ENCODE measurements at places on chromosomes 2 and 18.

DNA sequence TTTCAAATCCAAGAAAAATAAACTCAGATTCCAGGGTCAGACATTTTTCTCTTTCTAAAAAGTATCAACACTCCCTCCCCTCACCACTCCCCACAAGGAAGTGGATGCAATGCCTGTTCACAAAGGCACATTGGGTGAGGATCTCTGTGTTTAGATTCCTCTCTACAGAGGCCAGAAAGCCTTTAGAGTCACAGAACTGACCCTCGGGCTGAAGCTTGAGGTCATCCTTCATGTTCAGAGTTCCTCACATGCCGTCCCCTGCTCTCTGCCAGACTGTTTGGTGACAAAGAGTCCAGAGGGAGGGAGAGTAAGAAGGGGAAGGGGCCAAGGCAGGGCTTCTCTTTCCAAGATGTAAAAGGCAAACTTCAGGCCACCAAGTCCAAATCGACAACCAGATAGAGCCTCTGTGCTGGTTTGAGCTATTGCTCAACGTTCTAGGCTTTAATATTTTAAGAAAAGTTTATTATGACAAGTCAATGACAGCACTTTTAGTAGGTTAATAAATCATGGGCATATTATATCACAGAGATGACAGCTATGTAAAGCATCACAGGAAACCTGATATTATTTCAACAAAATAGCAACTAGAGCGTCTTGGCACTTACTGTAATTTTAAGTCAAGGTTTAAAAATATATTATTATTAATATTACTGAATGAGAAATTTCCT is 269.4 kb downstream of the ETAA1 start:
- no peak for DNase-seq

DNA sequence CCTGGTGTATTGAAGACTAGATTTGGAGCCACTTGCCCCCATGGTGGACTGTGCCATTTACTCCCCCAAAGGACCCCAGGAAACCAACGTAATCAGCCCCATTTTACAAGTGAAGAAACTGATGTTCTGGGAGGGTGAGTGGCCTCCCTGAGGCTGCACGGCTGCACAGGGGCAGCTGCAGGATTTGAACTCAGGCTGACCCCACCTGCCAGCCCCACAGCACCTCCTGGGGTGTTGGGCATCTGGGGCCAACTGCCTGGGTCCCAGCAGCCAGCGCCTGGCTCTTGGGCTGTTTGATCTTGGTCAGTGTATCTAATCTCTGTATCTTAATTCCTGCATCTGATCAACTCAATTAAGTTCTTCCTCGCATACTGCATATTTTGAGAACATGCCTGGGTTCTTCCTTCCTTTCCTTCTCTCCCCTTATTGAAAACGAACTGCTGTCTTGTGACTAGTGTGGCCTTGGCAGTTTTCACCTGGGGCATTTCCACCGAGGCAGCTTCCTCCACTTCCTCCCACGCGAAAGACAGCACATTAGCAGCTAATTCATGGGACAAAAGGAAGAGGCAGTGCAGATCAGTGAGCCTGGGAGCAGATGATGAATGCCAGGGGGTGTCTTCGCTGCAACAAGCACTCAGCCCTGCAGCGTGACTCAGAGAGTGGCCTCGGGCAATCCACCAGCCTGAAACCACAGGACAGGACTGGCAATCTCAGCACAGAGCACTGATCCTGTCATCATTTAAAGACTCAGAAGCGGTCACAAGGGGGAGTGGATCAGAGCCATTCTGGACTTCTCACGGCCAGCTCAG is 184.1 kb upstream of the RAB12 start:
- DNase-seq, result peak; percentile 86

DNA sequence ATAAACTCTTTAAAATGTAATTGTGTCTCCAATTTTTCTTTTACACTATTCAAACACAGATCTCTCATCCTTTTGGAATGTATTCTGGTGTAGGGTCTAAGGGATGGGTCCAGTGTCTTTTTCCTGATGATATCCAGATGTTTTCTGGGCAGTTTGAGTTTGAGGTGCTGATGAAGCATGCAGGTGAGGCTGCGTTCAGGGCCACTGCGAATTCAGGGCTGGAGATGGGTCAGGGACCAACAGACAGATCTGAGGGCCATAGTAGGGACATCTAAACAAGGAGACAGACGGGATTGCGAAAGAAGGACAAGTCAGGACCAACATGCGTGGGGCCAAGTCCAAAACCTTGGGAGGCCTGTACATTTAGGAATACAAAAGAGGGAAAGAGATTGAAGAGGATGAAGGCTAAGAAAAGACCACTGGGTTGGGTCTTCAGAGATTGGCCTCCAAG is 70.2 kb downstream of the ACAA2 start:
- no peak for DNase-seq

DNA sequence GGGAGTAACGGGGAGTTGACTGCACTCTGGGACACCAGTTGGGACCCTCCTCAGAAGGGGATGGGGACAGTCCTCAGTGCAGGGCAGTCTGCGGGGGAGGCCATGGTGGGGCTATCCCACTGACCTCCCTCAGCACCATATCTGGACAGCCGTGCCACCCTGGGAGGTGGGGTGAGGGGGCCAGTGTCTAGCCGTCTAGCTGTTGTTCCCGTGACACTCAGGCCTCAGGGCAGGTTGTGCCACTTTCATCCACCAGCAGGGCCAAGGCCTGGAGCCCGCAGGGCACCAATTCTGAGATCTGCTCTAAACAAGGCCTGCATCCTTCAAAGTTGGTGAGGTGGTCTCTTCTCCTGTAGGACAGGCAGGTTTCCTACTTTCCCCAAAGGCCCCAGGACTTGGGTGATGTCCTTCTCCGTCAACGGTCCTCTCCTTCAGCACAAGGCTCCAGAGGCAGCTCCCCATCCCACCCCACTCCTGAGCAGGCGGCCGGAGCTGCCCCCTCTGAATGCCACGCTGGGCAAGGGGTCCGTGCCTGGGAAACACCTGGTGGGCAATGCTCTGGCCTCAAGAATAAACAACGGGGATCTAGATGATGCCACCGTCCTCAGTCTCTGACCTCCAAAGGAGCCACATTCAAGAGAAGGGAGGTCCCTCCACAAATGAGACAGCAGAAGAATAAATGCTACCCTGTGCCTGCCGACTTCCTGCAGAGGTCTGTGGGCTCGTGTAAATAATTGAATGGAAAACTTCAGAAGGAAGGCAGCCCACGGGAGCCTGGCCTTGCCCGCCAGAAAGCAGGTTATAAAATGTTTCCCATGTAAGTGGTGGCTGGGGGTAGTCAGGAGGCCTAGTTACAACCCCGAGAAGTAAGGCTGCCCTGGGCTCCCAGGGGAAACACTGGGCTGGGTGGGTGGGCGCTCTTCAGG is 42.8 kb upstream of the PTMA start:
- no peak for DNase-seq

DNA sequence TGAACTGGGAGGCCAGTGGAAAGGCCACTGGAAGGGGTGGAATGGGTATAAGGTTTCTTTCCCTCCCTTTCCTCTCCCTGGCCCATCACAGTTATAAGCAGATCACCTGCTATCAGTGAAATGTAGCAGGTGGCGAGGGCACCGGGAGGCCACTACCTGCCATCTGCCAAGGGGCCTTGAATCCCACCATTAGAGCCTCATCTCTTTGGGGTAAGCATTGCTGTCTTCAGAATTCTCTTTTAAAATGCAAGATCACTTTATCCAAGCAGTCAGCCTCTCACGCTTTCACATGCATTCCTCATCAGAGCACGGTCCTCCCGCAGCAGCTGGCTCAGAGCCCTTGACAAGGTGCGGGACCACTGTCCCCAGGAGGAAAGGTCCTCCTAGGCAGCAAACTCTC is 268.5 kb downstream of the CELF4 start:
- DNase-seq, result no peak

DNA sequence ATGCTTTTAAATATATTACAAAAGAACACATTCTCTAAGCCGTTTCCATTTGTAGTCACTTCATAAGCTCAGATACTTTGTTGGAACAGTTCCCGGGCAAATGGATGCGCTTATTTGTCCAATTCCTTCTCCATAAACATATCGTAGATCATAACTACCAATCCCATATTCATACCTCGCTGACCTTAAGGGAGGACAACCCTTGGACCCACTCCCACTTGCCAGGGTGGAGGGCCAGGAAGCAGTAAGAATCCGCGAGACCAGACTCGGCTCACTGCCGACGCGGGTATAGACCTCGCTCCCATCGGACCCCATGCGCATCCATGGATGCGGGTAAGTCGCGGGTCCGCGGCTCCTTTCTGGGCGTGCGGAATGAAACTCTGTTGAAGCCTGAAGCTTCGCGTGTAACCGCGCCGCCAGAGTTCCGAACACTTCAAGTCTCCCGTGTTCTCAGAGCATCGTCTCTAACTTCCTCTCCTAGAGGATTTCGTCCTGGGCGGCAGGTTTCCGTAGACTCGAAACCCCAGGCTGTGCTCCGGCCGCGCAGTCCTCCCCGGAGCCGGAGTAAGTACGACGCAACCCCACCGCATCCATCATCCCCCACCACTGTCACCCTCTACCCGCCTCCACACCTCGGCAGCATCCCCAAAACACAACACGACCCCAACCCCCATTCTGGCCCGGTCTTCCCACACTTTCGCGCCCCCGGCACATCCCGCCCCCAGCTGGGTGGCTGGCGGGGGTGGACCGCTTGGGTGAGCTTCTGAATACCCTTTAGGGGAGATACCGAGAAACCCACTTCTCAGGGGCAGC is 1.1 kb downstream of the DSC3 start:
- no peak for DNase-seq

DNA sequence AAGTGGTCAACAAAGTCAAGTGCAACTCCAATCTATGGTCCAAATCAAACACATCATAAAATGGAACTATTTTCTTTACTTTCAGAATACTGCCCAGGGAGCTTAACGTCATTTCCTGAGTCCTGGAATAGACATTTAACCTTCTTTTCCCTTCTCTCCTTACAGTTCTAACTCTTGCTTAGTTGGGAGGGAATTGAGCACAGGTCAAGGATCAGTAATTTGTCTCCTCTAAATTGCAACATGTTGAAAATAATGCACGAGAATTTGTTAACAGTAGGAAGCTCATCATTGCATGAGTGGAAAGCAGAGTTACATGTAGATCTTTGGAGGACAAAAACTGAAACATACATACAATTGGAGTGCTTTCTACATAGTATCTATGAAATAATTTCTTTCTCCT is 87.7 kb downstream of the MEP1B start:
- no peak for DNase-seq

DNA sequence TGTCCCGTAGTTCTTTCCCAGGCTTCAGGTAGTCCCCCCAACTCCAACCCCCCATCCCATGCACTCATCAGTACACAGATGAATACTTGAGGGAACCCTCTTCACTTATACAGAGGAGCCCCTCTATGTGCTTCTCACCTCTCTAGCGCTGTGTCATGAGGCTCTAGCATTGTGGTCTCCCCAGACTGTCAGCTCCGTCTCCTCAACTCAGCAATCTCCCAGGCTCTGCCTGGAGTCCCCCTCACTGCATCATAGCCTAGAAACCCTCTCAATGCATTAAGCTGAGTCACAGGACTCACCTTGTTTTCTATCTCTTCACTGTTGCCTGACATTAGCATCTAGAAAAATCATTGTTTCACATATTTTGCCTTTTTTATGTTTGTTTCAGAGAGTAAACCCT is 20.2 kb upstream of the PRKCE start:
- no peak for DNase-seq

DNA sequence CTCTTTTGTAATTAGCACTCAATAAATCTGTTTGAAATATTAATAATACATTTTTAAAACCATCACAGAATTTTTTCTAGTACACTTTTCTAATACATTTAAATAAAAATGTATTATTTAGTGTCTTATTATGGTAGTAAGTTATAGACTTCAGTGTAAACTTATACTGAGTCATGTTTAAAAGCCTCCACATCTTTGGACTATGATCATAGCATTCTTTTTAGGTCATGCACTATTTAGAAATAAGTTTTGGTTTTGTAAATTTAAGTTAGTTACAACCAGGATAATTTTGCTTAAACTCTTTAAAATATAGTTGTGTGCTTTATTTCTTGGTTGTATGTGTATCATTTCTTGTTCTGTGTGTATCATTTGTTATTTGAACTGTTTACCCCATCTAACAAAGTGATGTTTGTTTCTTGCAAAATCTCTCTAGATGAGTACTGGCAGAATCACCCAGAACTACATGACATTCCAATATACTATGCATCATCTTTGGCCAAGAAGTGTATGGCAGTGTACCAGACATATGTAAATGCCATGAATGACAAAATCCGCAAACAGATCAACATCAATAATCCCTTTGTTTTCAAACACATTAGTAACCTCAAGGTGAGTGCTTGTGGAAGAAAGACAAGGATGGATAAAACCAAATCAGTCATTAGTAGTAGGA is 16.7 kb downstream of the CPSF3 start:
- no peak for DNase-seq

GRCh38 chr2:20677301-20678085 is 10.5 kb downstream of the GDF7 start:
- no peak for DNase-seq

DNA sequence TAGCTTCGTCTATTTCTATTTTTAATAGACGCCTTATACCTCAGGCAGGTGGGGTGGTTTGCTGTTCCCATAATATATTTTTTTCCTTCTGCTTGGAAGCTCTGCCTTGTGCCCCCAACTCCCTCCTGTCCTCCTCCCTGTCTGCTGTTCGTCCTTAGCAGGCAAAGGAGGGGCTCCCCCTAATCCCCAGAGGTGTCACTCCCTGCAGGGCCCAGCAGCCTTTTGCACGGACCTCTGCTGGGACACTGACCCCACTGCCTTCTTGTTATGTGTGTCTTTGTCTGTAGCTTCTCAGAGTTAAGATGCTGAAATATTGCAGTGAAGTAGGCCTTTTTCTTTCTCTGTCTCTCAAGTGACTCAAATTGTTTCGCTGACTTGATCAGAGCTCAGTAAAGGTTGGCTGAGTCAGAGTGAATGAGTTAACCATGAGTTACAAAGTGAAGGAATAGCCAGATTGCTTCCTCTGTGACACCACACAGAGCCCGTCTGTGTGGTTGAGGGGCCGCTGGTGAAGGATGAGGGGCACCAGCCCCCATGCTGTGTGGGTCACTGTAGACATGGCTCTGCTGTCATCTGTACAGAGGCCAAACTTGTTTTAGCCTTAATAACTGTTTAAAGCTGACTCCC is 47.7 kb downstream of the PRKCE start:
- DNase-seq, result peak; percentile 75

- DNase-seq, result no peak
Measured at GRCh38 chr2:190646780-190647522, 1.9 kb upstream of the NAB1 start.

DNA sequence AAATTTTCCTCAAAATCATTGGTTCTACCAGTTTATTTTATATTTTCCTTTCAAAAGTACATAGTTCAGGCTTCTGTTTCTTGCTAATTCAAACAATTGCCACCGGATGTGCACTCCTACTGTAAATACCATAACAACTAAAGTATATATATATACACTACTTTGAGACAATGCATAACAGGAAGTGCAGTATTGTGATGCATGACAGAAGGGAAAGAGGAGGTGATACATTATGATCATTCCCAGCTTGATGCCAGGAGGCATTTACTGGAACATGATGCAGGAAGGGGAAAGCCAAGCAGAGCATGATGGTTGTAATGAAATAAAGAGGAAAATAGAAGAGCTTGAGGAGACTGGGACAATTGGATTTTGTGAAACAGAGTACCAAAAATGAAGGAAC is 215.2 kb upstream of the NT5C1B start:
- no peak for DNase-seq

GRCh38 chr2:205857520-205858237 is 175.4 kb downstream of the NRP2 start:
- DNase-seq, result no peak

Measured in Daoy (cell line).